ENCODE measurements at places on chromosomes 11 and 22.

GRCh38 chr22:47033648-47034000 lies 271.2 kb downstream of the TBC1D22A start:
- no peak for DNase-seq

- no peak for DNase-seq
These were observed 131.7 kb downstream of the GRIA4 start for GRCh38 chr11:105741488-105742020.

- DNase-seq, result no peak
These were observed 24.3 kb upstream of the SMCO4 start for GRCh38 chr11:93567401-93567895.

DNA sequence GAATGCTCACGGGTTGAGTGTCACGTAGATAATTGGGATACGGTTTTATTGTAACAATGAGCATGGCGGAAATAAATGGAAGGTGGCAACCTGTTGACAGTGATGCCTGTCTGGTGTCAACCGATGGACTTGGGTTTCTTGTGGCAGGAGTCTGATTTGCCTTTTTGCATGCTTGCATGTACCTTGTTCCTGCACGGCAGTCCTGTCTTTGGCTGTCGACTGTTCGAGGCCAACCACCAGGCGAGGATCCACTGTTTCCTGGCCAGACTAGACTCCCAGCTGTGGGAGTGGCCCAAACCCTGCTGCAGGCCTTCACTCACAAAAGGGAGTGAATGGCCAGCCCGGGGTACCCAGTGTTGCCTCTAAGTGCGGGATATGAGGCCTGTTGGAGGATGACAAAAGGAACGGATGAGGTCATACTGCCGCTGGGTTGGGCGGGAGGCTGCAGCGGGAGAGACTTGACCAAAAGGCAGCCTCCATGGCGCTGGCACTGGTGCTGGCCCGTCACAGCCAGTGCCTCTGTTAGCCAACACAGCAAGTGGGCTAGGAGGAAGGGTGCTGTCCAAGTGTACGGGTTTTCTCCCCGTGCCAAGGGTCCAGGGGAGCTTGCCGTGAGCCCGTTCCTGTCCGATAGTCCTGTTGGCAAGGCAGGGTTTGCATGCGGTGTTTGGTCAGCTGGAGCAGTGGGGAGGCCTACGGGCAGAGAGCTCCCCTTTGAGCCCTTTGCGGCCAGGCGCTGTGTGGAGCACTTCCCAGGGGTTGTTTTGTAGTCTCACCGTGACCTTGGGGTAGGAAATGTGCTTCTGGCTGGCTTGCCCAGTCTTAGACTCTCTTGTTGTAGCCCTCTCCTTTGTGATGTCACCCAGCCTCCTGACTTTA lies 974 bp downstream of the DGCR8 start:
- DNase-seq, result no peak

DNA sequence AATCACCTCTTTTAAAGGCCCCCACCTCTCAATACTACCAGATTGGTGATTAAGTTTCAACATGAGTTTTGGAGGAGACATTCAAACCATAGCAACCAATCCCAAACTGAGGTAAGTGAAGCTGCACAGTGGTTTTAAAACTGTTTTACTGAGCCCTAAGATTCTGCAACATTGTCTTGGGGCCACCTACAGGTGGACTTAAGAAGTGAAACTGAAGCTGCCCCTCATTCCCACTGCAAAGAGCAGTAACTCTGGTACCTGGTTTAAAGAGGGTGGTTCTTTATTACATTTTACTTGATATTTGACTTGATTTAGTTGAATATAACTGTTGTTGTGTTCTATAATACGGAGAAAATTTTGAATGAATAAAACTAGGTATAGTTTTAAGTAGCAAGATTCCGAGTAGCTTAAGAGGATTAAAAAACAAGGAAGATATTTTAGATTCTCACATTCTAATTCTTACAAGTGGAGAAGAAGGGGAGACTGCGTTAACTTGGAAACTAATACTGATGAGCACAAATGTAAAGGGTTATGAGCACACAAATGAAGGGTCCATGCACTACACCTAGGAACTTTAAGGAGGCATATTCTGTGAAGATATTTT lies 26.7 kb downstream of the SYT9 start:
- DNase-seq, result no peak

GRCh38 chr22:26646158-26646557 lies 11.2 kb upstream of the MIAT start:
- no peak for DNase-seq

GRCh38 chr11:95793116-95793515 lies 2.8 kb downstream of the CEP57 start:
- DNase-seq, result no peak

- DNase-seq, result no peak
These were observed 7.9 kb upstream of the SYT7 start for GRCh38 chr11:61588728-61589191.

DNA sequence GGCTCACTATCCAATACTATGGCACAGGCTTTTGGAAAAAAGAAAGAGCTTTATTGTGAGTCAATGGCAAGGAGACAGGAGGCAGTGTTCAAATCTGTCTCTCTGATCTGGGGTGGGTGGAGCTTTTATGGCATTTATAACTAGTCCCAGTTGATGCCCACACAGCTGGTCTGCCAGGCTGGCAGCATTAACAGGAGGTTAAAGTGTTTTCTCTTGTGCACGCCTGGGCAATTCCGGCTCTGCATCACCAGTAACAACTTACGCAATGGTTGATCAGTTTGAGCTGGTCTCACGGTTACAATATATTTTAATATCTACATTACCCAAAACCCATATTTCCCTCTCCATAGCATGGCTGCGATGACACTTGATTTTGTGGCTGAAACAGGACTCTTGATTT lies 15.1 kb upstream of the SMIM38 start:
- DNase-seq, result no peak

DNA sequence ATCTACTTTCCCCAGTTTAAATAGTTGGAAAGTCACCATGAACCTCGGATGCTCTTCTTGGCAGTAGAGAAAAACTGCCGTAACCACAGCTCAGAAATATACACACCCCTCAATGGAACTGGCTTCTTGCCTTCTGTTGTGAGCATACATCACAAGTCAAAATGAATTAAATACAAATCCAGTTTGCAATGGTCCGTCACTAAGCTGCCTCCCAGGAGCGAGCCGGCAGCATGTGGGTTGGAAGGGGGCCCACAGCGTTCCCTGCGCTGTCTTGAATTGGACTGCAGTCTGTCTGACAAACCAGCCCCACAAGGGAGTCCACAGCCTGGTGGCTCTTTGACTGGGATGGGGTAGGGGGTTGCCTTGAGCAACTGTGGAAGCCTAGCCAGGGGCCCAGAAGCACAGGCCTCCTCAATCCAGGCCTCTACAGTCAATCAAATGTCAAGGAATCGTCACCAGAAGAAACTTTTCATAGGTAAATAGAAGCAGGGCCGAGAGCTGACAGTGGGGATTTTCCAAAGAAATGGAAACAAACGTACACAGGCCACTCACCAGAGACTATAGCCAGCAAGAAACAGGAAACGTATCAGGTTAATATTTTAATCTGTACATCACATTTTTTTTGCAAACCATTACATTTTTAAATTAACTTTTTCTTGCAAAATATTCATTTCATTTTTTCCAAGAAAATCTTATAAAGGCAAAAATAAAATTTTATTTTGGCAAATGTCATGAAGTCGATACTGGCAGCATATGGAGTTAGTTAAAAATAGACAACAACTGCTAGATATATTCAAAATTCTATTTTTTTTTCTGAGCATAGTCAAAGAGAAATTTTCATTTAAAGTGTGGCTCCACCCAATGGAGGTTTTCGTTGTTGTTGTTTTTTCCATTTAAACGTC lies 38.5 kb downstream of the C11orf58 start:
- DNase-seq, result no peak

GRCh38 chr22:48798281-48799226 lies 1029.1 kb downstream of the BRD1 start:
- DNase-seq, result no peak

- DNase-seq, result no peak
These were observed 40.5 kb downstream of the ARHGAP1 start for GRCh38 chr11:46659908-46660307.

- no peak for DNase-seq
These were observed 14.3 kb upstream of the SREBF2 start for GRCh38 chr22:41818596-41818995.

DNA sequence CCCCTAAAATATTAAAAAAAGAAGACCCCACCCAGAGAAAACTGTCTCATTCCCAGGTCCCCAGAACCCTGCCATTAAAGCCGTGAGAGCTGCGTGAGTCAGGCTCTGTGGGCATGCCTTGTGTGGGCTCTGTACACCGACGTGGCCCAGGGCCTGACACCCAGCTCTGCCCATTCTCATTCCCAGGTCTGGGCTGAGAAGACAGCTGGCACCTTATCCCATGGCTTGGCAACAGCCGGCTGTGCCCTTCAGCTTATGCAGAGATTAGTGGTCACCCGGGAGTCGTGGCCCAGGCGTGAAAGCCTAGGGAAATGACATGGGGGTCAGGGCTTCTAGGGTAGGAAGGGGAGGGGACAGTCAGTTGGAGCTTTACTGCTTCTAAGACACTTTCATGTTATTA lies 31.9 kb downstream of the OTOG start:
- DNase-seq, result no peak

- DNase-seq, result no peak
These were observed 908 bp downstream of the NADSYN1 start for GRCh38 chr11:71453918-71454304.

- no peak for DNase-seq
These were observed 988 bp downstream of the MGAT3 start for GRCh38 chr22:39457556-39458443.

GRCh38 chr22:38513063-38513462 lies 7.0 kb upstream of the DDX17 start:
- DNase-seq, result no peak

DNA sequence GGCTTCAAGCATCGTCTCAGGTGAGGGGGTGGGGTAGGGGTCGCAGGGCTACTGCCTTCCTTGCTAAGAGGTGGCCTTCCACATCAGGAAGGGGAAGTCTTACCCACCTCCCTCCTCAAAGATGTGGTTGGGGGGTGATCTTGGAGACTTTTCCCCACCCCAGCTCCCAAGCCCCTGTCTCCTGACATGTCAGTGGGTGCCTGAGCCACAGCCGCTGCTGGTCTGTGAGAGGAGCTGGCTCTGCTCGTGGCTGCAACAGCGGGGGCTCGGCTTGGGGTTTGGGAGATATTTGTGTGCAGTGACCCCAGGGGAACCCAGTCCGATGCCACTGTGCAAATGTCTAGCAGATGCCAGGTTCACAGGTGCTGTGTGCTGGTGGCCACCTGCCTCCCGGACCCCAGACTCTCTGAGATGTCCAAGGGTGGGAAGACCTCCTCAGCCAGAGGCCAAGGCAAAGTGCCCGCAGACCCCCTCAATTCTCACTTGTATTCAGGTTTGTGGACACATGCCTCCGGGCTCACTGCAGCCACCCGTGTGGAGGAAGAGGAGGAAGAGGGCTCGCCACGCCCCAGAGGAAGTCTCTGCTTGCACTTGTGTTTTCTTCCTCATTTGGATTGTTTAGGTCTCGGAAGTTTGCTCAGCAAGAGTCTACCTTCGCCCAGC lies 1.9 kb downstream of the KCNQ1 start:
- DNase-seq, result no peak

DNA sequence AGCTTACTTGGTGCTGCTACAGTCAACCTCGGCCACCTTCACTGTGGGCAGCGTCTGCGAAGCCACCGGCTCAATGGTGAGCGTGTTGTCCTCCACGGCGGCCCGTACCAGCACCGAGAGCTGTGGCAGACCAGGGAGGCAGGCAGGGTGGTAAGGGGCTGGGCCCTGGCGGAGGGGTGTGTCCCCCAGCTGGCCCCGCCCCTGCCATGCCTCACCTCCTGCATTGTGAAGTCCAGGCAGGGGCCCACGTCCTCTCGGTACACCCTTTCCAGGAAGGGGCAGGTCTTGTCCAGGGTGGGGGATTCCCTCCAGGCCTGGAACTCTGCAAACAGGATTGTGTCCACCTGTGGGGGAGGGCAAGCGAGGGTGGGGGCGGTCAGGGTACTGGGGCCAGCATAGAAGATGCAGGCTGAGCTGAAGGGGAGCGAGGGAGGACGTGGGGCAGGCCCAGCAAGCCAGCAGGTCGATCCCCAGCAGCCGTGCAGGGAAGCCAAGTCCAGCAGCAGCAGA lies 12.8 kb downstream of the RAB3IL1 start:
- DNase-seq, result no peak

- DNase-seq, result no peak
These were observed 20.0 kb downstream of the GUCY1A2 start for GRCh38 chr11:106998116-106998915.

- no peak for DNase-seq
These were observed 107.8 kb upstream of the FOLH1 start for GRCh38 chr11:49316180-49316579.

GRCh38 chr11:65554842-65555430 lies 3.2 kb downstream of the LTBP3 start:
- no peak for DNase-seq

DNA sequence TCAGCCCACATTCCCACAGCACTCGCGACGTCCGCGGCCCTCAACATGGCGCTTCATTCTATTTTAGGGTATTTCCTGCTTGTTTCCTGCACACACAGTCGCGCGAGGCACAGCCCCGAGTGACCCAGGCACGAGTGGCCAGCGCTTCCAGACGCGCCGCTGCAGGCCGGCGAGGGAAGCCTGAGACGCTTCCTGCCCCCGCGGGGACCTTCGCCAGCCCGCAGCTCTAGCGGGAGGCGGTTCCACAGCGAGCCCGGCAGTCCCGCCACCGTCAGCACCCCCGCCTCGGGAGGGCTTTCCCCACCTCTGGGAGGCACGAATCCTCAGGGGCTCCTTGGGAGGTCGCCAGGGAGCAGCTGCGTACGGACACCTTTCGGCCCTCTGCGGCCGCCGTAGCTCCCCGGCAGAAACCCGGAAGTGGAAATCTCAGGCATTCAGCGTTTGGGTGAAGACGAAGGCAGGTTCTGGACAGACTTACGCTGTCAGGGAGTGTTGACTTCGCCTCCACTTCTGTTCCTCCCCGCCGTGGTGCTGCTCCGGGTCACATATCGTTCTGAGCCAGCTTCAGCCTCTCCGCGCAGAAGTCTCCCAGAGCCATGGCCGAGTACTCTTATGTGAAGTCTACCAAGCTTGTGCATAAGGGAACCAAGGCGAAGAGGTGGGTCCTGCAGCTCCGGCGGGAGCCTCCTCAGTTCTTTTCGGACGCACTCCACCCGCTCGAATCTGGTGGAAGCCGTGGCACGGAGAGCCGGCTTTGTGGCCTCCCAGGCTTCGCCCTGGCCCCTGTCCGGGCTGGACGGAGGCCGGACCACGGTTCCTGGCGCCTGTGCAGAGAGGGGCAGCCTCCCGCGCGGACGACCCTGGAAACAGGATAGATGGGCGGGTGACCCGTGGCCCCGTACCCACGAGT lies 2925.9 kb upstream of the OR11H1 start:
- no peak for DNase-seq

GRCh38 chr11:108620958-108621772 lies 27.6 kb upstream of the EXPH5 start:
- DNase-seq, result no peak

GRCh38 chr11:107605061-107606006 lies 14.4 kb downstream of the ELMOD1 start:
- DNase-seq, result no peak

- no peak for DNase-seq
These were observed 152.8 kb downstream of the CHST1 start for GRCh38 chr11:45512471-45513148.

Measured in NCI-H510A (cell line).